ENCODE measurements at places on chromosomes 12 and 14.

DNA sequence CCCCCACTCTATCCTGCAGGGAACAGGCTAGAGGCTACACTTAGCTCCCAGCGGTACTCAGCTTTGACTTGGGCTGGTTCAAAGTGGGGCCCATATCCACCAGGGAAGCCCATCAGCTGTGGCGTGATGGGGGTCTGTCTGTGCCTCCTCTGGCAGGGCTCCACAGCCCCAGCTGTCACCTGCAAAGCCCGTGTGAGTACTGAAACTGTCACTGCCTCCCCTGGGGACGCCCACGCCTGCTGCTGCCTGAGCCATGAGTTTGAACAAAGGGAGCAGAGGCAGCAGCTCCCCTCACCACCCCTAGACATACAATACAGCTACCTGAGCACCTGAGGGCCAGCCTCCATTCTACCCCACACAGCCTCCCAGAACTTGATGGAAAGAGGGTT, 5.0 kb downstream of the REM2 start:
- peak; percentile 17 for DNase-seq

DNA sequence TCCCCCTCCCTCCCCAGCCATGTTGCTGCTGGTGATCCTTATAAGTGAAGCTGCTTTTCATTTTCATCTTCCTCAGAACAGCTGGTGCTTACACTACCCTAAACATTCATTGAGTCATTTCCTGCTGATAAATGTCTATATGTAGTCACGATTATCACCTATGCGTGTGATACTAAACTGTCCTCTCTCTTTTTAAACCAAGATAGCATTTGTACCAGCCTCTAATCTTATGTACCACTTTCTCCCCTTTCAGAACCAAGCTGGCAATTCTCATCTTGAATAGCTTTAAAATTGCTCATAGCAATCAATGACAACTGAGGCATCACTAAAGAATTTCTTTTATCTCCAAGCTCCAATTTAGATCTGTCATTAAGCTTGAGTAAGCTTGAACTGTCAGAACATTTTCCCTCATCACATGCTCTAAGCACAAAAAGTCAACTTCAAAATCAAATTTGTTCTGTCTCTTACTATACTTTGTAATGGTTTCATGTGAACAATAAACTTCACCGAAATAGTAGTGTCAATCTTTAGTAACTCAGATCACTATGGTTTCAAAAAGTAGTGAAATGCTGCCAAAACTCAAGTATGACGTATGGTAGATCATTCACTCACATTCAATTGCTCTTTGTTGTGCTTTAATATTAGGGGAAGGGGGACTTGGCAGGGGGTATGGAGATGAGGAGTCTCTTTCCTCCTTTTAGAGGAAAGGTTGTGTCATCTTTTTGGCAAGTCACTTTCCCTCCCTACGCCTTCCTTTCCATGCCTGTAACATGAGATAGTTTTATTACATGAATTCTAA, 178.1 kb upstream of the NOVA1 start:
- no peak for DNase-seq

GRCh38 chr12:82458101-82458500, 99.8 kb downstream of the METTL25 start:
- no peak for DNase-seq

DNA sequence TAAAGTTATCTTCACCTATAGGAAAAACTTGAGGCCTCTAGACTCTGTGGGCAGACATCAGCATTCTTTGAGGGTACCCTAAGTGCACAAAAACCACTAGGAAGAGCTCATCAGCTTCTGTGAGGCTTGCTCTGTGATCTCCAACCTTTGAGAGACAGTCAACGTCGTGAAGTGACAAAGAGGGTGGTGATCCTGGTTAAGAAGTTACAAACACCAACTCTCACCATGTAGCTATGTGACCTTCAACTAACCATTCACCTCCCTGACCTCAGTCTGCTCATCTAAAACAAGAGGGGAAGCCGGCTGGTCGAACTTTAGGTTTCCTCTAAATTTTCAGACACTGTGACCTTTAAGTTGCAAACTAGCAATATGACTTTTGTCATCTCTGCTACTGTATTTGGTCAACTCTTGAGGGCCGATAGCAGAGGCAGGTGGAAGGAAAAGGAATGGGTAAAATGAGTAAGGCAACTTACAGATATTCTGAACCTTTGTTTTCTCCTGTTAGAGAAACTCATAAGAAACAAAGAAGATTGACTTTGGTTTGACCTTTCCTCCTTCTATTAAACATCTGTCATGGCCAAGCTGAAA, 103.2 kb upstream of the PARP11 start:
- DNase-seq, result no peak

DNA sequence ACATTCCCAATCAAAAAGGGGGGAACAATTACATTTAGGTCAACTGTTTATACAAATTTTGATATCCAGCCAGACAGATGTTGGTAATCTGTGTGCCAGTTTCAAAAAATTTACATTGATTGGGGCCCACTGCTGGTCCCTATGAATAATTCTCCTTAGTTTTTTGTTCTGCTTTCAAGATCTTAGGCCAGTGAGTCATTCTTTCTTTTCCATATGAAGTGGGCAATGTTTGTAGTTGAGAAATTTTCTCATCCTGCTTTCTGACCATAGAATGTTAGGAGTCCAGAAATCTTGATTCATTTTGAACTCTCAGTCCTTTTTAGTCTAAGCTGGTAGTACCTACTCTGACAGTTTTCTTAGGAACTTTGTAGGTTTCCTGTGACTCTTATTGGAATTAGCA, 244.3 kb downstream of the DIO2 start:
- no peak for DNase-seq

- no peak for DNase-seq
Observed at GRCh38 chr12:54033980-54034784, 1.3 kb downstream of the HOXC5 start.

DNA sequence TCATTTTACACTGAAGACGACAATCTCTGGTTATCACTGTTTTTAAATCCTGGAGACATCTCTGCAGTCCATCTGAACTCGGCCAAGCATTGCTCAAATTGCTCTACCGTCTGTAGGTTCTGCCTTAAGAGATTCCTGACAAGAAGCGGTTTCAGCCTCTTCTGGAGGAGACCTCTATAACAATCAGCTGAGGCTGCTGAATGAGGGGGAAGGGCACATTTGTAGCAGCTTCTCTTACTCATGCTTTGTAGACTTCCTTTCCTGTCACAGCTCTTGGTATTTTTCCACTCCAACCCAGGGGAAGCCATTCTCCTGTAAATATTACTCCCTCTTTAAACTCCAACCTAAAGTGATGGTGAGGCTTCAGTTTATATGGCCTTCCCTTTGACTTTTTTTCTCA, 3.0 kb downstream of the ARG2 start:
- no peak for DNase-seq

- DNase-seq, result no peak
Observed at GRCh38 chr12:68264158-68264855, 10.9 kb upstream of the IL22 start.

GRCh38 chr12:89245090-89245489, 107.2 kb downstream of the DUSP6 start:
- no peak for DNase-seq

All from activated CD8-positive, alpha-beta memory T cell treated with anti-CD3 and anti-CD28 coated beads for 1 hour (primary cell).